ENCODE measurements at places on chromosomes 2 and 18.
A peak's percentile ranks its signal among the peaks of the same experiment; 100 is the strongest.

DNA sequence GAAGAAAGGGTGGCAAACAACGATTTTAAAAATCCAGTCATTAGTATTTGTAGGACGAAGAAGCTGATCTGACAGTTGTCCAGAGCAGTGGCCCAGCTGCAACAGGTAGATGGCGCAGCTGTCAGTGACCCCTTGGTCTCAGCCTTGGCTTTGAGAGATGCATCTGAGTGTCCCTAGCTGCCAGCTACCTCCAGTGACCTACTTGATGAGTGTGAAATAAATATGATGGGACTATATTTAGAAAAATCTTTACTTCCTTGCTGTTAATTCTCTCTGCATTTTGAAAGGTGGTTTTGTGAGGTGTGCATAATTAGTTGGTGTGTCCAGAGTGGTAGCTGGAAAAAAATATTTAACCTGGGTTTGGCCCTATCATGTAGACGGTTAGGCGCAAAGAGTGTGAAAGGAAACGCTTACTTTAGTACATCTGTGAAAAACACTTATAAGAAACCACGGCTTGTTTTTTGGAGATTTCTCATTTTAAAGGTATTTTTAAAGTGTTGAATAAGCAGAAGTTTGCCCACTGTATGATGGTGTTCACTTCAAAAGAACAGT, 963 bp downstream of the INPP1 start:
- DNase-seq = peak; percentile 27

DNA sequence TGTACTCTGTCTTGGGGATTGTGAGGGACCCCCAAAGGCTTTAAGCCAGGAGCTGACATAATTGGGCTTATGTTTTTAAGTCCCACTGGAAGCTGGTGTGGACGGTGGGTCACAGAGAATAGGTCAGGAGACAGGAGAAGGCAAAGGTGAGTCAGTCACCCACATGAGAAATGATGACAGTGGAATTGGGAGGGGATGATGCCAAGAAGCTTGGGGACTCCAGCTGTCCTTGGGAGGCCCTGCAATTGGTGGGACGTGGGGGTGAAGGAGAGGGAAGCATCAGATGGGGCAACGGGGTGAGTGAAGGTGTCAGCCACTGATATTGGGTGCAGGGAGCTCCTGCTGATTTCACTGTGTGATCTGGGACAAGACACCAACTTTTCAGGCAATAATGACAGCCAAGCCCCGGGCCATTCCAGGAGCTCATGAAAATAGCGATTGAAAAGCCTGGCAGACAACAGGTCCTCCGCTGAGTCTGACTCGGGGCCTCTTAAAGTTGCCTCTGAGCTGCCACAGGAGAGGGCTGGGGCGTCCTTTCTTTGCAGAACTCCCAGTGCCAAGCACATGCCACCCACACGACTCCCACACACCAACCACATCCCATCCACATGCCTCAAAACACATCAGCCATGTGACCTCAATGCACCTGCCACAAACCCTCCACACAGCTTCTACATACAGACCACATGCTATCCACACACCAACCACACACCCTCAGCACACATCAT, 13.4 kb downstream of the TNS1 start:
- DNase-seq = no peak

GRCh38 chr18:76483780-76484179, 11.3 kb downstream of the ZNF516 start:
- no peak for DNase-seq

GRCh38 chr2:42025151-42025582, 22.7 kb upstream of the PKDCC start:
- no peak for DNase-seq

- DNase-seq = no peak
These were observed 20.9 kb upstream of the ROCK2 start for GRCh38 chr2:11365096-11365879.

DNA sequence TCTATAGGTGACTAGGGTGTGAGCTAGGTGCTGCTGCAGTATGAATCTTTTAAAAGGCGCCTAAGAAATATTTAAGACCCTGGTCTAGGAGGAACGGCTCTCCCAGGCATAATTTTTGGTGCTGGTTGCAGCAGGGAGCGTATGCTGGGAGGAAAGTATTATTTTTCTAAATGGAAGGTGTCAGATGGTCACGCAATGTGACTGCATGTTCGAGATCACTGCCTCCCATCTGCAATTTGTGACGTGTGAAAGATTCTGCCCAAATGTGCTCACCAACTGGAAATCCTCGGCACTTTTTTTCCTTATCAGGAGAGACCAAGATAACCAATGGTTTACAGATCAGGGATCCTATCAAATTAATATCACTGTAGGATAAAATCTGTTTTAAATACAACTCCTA, 95.6 kb upstream of the KLHL14 start:
- no peak for DNase-seq

DNA sequence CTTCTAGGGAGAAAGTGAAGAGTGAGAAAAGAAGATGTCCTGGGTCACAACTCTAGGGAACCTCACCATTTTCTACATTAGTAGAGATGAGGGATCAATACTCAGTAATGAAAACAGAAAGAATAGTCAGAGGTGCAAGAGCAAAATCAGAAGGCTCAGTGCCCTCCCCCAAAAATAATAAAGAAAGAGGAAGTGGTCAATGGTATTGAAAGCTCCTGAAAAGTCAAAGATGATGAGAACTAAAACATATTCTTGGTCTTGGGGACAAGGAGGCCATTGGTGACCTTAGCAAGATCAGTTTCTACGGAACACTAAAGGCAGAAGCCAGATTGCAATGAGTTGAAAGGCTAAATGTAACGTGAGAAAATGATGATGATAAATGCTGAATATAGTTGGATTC, 24.5 kb upstream of the MYO1B start:
- DNase-seq = no peak

- DNase-seq = no peak
These were observed 70.1 kb downstream of the BCL11A start for GRCh38 chr2:60483401-60483800.

- peak; percentile 18 for DNase-seq
These were observed 91.0 kb downstream of the EPB41L5 start for GRCh38 chr2:120103723-120104467.

- no peak for DNase-seq
These were observed 138.3 kb upstream of the ID2 start for GRCh38 chr2:8543383-8544170.

- DNase-seq = no peak
These were observed 5.8 kb downstream of the PSD4 start for GRCh38 chr2:113179446-113180045.

DNA sequence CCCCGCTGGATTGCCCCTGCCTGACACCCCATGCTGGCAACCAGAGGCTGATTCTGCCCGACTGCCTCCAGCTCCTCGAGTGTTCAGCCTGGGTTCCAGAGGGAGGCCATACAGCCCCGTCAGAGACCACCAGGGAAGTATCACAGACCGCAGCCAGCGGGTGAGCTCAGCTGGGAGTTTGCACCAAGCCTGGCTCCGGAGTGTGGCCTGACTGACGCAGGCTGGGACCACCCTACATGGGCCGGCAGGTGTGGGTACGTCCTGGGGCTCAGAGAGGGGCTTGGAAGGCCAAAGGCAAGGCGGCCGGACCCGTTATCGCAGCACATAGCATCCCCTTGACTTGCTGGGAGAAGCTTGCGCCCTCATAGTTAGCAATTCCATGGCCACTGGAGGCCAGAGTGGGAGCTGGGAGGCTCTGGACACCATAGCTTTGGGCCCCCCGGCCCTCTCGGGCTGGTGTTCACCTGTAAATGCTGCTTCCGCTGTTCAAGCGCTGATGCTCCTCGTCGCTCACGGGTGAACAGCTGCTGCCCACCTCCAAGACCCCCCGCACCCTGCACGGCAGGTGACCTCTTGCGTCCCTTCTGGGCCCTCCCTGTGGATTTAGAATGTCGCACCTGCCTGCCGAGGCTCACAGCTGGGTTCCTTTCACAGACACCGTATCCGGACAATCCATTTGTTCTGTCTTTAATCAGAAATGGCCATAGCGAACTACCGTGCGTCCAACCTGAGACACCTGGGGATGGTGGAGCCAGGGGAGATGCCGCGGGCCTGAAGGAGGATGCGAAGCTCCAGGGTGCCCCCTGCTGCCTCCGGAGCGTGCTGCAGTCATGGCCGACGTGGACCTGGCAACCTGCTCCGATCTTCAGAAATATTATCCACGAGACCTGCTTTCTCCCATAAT, 31.2 kb upstream of the SLC66A3 start:
- DNase-seq = peak; percentile 59

DNA sequence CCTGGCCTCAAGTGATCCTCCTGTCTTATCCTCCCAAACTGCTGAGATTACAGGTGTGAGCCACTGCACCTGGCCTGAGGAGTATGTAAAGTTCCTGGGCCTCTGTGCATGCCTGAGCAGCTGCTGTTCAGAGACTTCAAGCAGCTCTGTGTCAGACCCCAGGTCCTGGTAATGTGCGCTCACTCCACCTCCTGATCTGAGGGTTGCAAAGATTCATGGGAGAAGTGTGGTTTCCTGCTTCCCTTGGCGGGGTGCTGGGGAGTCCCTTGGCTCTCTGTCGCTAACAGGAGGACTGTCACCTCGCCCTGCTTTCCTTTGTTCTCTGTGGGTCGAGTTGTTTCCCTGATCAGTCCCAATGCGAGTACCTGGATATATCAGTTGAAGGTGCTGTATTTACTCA, 8.6 kb upstream of the IL36A start:
- no peak for DNase-seq

GRCh38 chr2:222751821-222752719, 80.6 kb downstream of the MOGAT1 start:
- no peak for DNase-seq

- no peak for DNase-seq
These were observed 55.2 kb downstream of the KIF5C start for GRCh38 chr2:148930046-148930775.

- no peak for DNase-seq
These were observed 24.9 kb upstream of the YWHAQ start for GRCh38 chr2:9655441-9656269.

GRCh38 chr18:49572611-49573345, 10.9 kb downstream of the LIPG start:
- no peak for DNase-seq

DNA sequence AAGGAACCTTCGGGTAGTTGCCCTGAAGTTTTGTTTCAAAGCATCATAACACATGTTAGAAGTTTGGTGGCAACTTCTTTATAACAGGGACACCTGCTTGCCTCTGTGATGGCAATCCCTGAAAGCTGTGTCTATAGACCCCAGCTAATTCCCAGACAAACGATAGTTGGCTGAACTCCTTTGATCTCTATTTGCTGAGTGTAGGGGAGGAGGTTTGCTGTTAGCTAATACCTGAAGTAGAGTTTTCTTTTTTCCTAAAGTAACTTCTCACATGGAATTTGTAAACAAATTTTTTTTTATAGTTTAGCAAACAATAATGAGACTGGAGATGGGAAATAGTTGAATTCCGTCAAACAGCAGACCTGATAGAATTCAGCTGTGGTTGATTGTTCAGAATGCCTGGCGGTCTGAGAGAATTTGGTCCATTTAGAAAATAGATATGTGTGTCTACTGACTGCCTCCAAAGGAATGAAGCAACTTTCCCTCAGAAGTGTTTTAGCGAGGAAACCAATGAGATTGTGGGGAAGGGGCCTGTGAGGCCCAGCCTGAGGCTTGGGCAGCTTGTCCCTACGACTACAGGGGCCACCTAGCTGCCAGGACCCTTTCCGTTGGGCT, 123.5 kb upstream of the EPAS1 start:
- no peak for DNase-seq

DNA sequence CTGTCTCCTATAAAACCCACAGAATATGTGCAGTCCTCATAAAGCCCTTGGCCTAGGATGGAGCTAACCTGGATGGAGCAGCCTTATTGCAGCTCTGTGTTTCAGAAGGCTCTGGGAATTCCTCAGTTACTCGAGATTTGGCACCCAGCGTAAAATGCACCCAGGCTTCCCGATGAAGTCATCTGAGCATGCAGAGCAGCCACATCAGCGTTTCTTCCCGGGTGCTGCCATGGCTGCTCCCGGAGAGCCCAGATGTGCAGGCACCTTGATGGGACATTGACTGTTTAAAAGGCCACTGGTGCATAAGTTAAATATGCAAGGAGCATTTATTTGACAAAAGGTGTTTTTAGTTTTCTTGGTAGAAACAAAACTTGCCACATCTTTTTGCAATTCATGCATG, 115.2 kb downstream of the MBP start:
- DNase-seq = no peak

GRCh38 chr2:65379223-65379622, 53.2 kb downstream of the SPRED2 start:
- no peak for DNase-seq

- no peak for DNase-seq
These were observed 286.9 kb downstream of the INSIG2 start for GRCh38 chr2:118374974-118375755.
